ENCODE measurements at places on chromosomes 12 and 14.

GRCh38 chr12:97300891-97301290, 161.7 kb upstream of the RMST start:
- no peak for DNase-seq

DNA sequence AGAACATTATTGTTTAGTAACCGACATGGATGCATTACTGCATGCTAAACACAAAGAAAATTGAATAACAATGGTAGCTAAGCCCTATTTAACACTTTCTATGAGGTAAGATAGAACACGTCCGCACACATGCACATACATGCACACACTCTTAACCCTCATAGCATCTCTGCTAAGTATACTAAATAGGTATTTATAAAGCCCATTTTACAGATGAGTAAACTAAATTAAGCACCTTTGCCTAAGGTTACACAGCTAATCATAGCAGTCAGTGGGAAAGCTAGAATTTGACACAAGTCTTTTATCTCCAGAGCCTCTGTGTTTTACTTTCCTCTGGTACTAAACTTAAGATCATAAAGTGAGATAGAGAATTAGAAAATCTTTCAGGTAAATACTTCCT, 435.0 kb downstream of the EGLN3 start:
- DNase-seq, result no peak

DNA sequence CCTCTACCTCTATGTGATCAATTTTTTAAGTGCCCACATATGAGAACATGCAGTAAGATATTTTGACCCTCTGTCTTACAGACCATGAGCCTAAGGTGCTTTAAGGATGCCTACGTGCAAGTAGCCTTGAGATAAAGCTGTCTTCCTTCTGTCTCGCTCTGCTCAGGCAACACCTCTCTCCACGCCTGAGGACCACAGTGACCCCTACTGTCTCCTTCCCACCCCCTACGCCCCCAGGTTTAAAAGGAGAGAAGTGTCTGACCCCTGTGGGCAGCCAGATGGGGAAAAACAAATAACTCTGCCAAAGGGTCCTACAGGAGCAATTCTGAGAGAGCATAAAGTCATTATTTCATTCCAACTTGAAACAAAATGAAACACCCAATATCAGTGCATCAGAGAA, 286.4 kb upstream of the TMEM132C start:
- no peak for DNase-seq

DNA sequence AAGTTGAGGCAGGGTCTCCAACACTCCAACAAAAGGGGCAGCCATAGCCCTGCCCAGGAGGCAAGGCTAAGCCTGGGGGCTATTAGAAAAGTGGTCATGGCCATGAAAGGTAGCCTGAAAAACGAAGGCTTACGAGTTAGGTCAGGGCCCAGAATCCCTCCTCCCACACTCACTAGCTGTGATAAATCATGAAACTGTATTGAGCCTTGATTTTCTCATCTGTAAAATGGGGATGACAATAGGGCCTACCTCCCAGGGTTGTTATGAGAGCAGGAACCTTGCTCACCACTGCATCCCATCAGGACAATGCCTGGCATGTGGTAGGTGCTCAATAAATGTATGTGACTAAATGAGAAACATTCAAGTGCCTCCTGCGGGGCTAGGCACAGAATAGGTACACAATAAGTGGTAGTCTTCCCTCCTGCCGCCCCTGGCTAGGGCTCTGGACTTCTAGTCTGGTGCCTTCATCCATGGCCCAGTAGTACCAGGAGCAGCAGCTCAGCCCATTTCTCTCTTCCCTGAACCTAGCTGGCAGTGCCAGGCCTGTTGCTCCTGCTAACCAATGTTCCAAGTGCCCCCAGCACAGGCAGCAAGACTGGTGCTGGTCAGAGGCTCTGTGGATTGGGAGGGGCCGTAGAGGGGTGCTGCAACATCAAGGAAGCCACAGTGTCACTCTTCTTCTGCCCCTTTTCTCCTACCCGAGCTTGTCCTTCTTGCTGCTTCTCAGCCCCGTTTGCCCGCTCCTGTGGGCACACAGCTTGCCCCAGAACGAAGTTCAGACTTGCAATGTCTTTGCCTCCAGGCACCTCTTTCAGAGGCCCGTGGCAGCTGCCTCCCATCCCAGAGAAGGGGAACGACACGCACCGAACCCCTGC, 7.8 kb downstream of the PGF start:
- no peak for DNase-seq

DNA sequence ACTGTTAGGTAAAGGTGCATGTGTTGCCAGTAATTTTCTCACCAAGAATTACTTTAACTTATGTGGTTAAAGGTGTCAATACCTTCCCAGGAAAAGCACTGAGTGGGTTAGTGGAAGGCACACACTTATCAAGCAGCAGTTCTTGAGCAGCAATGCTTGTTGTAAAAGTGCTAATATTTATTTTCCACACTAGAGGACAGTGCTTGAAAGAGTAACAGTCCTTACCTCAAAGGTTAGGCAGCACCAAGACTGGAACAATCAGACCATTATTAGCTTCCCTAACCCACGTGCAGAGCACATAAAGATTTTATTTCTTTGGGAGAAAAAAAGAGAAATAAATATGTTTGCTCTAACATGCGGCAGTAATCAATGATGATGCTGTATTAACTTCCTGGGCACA, 48.8 kb upstream of the KRR1 start:
- no peak for DNase-seq

- no peak for DNase-seq
These were observed 62.8 kb downstream of the TMCC3 start for GRCh38 chr12:94587266-94588241.

- no peak for DNase-seq
These were observed 875.2 kb downstream of the FLRT2 start for GRCh38 chr14:86404989-86405649.

DNA sequence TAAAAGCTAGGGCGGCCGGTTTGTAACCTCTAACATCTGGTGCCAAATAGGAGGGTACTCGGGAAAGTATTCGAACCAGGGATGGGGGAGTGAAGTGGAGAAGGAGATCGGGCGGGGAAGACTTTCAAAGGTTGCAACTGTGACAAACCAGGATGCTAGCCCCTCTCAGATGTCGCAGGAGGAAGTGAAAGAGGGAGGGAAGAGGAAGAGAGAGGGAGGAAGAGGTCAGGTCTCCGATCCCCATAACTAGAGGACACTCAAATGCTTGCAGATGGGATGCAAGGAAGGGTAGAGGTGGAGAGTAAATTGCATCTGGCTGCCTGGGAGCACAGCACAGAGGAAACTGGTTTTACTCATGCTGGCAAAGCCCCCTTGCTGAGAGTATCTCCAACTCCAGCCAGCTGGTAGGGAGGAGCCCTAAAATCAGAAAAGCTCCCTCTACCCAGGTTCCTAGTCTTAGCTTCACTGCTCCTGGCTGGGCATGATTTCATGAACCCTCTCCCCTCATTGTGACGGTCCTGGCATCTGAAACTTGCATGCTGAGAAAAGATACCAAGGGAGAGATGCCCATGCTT, 696.7 kb upstream of the TBX3 start:
- no peak for DNase-seq

- DNase-seq, result no peak
These were observed 83.6 kb downstream of the R3HDM2 start for GRCh38 chr12:57347284-57347683.

GRCh38 chr14:104343294-104343625, 204.9 kb downstream of the KIF26A start:
- DNase-seq, result no peak

DNA sequence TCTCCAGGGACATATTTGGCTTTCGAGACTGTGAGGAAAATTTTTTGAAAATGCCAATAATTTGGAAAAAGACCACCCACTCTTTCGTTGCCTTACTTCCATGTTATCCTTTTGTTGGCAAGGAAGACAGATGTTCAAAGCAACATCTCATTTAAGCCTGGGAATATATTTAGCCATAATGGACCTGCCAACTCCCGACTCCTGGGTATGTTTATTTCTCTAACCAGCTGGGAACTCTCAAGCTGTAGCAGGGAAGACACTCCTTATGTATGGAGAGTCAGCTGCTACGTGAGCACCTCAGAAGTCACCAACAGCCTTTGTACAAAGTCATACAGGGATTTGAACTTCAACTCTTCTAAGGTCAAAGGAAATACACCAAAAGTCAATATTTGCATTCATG, 96.5 kb upstream of the DAAM1 start:
- no peak for DNase-seq

DNA sequence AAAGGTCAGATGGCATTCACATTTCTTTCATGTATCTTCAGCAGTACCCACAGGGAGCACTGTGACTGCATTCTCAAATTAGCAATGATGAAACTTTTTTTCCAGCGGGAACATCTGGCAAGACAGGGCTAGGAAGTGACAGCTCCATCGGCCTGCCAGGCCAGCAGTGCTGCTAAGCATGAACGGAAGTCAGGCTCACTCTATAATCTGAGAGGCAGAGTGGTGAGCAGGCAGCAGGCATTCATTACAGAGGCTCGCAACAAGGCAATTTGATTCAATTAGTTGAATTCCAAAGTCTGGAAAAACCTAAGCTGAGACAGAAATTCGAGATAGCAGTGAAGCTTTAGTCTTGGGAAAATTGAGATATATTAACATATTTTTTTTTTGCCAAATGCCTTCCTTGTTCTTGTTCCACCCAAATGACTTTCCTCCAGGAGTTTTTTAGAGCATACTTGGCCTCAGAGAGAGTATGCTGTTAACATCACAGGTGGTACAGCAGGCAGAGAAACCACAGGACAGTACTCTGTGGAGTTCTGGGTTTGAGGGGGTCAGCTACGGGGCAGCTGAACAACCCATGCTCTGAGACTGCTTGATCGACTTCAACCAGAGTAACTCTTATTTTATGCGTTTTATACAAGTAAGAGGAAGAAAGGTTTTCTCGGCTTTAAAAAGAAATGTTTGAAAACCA, 414.9 kb downstream of the APAF1 start:
- DNase-seq, result no peak

- DNase-seq, result no peak
These were observed 38.9 kb downstream of the SLC8B1 start for GRCh38 chr12:113295886-113296556.

DNA sequence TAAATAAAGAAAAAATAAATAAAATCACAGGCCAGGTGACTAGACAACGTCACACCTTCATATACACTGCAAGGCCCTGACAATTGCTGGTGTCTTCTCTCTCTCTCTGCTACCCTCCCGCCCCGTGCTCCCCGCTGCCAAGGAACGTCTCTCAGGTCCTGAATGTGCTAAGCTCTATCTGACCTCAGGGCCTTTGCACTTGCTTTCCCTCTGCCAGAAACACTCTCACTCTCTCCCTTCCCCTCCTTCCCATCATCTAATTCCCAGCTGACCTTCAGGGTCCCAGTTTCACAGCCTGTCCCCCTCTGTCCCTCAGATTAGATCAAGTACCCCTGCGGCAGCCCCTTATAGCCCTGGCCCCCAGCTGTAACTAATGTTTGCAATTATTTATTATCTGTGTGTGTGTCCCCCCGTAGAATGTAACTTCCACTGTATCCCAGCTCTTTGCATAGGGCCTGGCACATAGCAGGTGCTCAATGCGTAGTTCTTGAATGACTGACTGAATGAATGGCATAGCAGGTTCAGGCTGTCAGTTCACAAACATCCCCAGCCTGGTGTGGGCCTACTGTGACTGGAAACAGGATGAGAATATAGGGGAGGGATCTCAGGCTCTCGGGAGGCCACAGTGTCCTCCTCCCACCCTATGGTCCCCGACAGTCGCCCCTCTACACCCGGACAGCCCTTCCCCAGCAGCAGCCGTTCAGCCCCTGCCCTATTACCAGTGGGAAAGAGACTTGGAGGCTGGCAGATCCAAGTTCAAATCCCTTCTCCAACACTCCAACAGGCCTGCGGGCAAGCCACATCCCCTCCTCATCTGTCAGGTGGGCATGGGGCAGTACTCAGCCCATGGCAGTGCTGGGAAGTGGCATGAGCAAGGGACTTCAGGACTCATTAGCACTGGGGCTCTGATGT, 6.6 kb downstream of the BEGAIN start:
- DNase-seq, result no peak

DNA sequence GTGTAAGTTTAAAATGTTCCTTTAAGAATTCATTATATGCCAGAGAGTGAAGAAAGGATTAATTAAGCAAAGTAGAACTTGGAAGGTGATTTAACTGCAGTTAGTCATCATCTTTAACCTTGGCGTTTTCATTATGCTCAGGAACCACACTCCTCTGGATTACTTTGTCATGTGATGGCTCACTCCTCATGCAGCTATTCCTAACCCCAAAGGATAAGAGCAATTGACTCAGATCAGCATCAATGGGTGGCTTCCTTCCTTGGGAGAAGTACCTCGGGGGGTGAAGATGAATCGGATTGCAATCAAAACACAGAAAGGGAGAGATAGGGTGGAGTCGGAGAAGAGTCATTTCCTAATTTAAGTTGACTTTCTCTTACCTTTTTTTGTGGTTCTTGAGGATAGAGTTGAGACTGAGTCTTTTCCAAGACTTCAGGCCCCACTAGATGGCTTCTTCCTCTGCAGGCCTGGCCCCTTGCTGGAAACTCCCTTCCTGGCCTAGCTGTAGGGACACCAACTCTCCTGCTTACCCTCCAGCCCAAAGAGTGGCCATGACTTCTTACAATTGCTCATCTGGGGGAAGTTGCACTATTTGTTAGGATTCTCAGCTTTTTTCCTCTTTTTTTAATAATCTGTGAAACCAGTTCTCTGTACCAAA, 238.6 kb upstream of the DDHD1 start:
- no peak for DNase-seq

DNA sequence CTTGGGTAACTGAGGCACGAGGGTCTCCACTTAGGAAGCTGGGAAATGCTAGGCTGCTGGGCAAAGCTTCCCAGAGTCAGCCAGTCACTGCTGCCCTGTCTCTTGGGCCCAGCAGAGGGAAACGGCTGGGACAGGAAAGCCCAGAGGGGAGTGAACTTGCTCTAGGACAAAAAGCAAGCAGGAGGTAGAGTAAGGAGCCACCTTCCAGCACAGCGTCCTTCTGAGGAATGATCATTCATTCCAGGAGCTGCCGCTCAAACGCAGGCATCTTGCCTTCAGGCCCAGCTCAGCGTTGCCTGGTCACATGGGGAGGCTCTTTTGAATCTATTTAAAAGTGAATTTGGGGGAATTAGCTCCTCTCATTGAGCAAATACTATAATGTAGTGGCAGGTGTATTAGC, 118.6 kb downstream of the CRACR2A start:
- no peak for DNase-seq

DNA sequence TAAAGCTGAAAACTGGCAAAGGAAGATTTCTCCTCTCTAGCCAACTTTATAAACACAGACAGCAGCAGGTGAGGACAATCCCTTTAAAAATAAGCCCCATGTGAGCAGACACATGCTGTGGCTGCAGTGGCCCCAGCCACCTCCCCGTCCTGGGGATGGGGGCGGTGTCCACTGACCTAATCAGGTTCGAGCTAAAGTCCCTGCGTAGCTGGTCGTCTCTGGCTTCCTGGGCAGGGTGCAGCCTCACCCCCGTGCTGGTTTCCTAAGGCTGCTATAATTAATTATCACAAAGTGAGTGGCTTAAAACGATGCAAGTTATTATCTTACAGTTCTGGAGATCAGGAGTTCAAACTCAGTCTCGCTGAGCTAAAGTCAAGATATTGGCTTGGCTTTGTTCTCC, 1.0 kb downstream of the BDKRB1 start:
- no peak for DNase-seq
